ENCODE measurements at places on chromosomes 7 and 10.

- DNase-seq: no peak
Observed at GRCh38 chr7:102119213-102119651, 167.4 kb upstream of the SH2B2 start.

- no peak for DNase-seq
Observed at GRCh38 chr10:131785121-131785460, 115.7 kb upstream of the PPP2R2D start.

GRCh38 chr10:127579640-127580039 is 30.5 kb downstream of the NPS start:
- no peak for DNase-seq

DNA sequence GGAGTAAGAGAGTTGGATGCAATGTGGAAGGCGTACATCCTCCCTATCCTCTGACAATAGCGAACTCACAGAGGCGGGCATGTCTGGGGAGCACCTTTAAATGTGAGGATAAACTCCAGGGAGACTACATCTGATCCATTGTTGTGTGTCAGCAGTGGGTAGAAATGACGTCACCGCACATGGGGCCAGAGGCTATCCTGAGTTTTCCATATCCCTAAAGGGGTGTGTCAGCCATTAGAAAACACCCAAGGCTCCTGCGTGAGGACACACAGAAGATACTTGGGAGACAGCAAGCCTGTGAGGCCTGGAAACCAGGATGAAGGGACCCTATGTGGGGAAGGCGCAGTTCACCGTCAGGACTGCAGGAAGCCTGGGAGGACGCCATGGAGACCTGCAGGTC is 17.2 kb upstream of the CDHR3 start:
- no peak for DNase-seq

DNA sequence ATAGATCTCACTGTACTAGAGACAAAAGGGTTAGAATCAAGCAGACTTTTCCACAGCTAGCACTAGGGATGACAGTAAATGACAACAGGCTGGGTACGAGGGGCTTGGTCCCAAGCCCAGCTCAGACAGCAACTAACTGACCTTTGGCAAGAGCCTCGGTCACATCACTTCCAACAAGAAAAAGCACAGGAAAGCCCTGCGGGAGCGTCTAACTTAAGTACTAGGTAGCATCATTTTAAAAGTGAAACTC is 22.8 kb downstream of the CALML3 start:
- DNase-seq: peak; percentile 60

Data from ELR (cell line).